ENCODE measurements at places on chromosomes 11 and 22.
A peak's percentile ranks its signal among the peaks of the same experiment; 100 is the strongest.

DNA sequence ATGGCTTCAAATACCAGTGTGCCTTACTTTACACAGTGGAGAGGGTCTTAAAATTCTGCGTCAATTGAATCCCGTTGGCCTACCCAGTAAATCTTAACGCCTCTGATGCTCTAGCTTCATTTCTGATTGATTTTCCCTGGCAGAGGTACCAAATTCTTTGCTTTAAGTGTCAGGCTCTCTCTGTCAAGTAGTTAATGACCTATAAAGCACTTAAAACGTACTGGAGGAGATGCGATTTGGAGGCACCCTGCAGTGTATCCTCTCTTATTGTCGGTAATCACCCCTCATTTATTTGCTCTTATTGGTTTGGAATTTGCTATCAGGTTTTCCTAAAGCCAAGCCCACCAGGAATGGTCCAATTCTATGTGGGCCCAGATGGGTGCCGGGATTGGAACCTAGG lies 59.2 kb downstream of the NFAM1 start:
- no peak for DNase-seq

DNA sequence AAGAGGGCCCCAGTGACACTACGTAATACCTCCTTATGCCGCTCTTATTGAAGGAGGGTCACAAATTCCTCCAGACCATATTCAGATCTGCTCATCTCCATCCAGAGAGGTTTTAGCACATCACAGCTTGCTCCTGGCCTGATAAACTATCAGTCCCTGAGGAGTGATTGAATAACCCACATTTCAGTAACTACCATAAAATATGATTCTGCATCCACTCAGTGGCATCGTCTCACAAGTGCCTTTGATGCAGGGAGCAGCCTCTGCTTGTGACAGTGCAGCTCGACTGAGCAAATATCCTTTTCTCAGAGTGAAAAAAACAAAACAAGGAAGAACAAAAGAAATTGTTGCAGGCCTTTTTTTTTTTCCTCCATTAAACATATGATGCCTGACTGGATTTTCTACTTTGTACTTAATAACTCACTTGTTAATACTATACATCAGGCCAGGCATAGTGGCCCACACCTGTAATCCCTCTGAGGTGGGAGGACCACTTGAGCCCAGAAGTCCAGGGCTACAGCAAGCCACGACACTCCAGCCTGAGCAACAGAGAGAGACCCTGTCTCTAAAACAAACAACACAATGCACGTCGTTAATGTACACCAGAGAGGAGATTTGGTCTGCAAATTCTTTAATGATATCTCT lies 64.5 kb downstream of the DDX10 start:
- DNase-seq = no peak

GRCh38 chr11:87866951-87867350 lies 308.3 kb downstream of the RAB38 start:
- DNase-seq = no peak

DNA sequence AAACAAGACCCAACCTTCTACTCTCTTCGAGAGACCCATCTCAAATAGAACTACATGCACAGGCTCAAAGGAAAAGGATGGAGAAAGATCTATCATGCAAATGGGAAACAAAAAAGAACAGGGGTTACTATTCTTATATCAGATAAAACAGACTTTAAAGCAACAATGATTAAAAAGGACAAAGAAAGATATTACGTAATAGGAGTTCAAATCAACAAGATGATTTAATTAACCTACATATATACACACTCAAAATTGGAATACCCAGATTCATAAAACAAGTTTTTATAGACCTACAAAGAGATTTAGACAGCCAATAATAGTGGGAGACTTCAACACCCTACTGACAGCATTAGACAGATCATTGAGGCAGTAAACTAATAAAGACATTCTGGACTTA lies 536.6 kb upstream of the RAG2 start:
- DNase-seq = no peak

DNA sequence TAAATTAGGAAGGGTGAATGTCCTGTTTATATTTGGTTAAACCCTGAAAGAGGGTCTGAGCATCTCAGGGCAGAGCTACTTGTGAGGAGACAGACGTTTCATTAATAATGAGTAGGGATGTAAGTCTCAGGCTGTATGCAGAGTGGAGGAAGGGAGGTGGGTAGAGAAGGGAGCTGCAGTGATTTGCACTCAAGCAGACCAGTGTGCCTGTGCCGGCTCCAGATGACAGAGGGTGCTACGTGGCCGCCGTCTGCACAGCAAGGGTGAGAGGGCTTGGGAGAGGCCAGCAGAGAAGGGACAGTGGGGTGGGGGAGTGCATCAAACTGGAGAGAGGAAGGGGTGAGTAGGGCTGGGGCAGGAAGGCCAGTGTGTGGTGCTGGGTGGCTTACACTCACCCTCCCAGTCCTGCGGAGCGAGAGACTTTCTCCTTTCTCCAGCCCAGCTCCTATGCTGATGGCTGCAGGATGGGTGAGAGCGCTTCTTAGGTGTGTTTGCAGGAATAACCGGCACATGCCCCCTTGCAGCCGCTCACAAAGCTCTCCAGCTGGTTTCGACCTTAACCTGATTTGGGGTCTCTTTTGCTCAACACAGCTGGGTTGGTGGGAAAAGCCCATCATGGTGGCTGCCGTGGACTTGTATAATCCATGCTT lies 130.6 kb downstream of the ST3GAL4 start:
- DNase-seq = no peak

GRCh38 chr11:121497176-121497998 lies 44.6 kb upstream of the SORL1-AS1 start:
- no peak for DNase-seq

- DNase-seq = no peak
Observed at GRCh38 chr11:44509296-44509695, 56.2 kb upstream of the CD82 start.

DNA sequence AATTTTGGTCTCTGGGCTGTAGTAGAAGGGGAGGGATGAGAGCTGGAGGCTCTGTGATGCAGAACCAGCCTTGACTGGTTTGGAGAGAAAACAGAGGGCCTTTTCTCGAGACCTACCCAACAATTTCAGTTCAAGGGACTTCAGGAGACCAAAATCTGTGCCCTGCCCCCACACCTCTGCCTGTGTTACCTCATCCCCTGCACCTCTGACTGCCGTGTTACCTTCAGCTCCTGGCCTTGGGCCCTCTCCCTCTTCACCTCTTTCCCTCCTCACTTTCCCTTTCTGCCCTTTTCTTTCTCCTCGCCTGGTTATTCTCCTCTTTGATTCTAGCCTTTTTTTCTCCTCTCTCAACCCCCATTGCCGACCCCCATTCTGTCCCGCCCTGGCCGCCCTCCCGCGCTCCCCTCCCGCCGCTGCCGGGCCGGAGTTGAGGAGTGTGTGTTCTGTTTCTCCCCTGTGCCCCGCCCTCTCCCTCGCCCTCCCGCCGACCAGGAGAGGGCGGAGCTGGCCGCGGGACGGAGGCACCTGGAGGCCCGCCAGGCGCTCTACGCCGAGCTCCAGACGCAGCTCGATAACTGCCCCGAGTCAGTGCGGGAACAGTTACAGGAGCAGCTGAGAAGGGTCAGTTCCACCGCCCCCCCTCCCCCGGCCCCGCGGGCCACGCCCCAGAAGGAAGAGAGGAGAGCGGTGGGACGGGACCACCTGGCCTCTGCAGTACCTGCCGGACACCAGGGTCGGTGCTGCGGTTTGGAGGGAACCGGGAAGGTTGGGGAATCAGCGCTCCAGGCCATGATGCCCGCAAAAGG lies 27.2 kb downstream of the PHLDB1 start:
- no peak for DNase-seq

GRCh38 chr22:49017482-49018329 lies 810.0 kb downstream of the BRD1 start:
- no peak for DNase-seq

DNA sequence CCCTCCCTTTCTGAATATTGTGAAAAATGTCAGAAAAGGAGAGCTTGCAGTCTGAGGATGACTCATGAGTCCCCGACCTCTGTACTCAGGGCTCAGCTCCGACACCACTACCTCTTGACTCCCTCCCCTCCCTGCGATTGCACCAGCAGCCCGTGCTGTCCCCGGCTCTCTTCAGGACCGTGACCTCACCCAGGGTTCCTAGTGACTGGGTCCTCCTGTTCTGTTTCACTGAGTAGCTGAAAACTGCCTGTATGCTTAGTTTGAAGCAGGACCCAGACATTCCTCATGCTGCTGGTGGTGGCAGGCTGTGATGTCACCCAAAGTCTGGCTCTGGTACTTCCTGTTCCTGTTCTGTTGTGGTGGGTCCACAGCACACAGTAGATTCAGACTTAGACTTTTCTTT lies 11.7 kb downstream of the PHRF1 start:
- peak; percentile 82 for DNase-seq

DNA sequence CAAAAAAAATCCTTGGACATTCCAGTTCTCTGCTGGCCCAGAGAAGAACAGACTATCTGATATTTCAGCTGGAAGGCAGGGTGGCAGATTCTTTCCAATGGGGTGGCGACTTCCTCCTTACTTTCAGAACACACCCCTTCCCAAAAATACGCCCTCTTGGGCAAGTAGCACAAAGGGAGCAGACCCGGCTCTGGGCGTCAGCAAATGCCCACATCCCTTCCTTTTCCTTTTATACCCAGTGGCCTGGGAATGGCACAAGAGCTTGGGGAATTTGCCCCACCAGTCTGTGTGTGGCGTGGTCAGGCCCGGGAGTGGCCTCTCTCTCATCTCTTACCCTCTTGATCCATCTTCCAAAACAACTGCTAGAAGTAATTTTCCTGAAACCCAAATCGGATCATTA lies 33.0 kb upstream of the NUP160 start:
- no peak for DNase-seq

- no peak for DNase-seq
Observed at GRCh38 chr11:23423104-23423503, 562.8 kb upstream of the CCDC179 start.

DNA sequence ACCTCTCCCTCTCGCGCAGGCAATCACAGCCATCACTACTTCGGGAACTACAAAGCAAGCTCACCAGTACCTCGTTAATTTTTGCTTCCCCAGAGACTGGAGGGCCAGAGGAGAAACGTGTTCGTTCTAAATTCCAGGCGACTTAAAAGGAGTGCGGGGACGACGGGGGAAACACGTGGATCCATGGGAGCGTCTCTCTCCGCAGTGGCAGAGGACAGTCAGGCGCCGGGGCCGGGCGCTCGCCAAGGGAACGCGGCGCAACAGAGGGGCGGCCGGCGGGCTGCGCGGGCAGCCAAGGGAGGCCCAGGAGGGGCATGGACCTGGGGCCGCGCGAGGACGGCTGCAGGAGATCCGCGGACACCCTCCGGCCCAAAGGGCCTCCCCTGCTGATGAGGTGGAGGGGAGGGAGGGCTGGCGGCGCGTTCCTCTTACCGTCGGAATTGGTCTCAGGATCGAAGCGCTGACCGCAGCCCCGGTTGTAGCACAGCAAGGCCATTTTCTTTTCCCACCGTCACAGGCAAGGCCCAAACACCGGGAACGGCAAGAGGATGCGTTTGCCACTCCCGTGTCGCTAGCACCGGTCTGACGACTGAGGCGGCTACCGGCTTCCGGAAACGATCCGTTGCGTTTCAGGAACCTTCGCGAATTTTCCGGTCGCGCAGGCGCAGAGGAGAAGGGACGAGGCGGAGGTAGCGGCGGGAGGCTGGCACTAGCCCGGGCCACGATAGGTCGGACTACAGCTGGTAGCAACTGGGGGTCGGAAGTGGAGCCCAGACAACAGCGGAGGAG lies at the start of gene CHORDC1:
Gene CHORDC1, minus strand, starts transcription at position 591 of the 789 bp plus-strand sequence. Its CDS starts 95 bp downstream, at position 496.
- peak; percentile 96 for DNase-seq

- DNase-seq = no peak
Observed at GRCh38 chr11:32916994-32917393, 24.4 kb downstream of the QSER1 start.

DNA sequence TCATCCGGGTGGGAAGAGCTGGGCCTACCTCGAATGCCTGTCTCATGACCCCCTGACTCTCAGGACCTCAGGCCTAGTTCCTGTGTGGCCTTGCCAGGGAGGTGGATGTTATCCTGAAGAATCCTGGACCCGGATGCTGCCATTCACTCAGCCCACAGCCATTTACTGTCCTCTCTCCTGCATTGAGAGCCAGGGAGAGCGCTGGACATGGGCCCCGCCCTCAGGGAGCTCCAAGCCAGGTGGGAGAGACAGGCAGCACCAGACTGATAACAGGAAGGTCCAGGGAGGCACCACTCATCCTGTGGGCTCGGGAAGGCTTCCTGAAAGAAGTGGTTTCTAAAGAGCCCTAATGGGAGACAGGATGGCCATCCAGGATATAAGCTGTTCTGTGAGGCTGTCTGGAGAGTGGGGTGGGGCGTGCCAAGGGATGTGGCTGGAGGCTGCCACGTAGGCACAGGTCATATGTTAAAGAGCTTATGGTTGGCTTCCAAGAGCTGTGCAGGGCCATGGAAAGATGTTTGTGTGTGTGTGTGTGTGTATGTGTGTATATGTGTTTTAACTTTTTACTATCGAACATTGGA lies 8.6 kb downstream of the SERPINH1 start:
- DNase-seq = no peak

DNA sequence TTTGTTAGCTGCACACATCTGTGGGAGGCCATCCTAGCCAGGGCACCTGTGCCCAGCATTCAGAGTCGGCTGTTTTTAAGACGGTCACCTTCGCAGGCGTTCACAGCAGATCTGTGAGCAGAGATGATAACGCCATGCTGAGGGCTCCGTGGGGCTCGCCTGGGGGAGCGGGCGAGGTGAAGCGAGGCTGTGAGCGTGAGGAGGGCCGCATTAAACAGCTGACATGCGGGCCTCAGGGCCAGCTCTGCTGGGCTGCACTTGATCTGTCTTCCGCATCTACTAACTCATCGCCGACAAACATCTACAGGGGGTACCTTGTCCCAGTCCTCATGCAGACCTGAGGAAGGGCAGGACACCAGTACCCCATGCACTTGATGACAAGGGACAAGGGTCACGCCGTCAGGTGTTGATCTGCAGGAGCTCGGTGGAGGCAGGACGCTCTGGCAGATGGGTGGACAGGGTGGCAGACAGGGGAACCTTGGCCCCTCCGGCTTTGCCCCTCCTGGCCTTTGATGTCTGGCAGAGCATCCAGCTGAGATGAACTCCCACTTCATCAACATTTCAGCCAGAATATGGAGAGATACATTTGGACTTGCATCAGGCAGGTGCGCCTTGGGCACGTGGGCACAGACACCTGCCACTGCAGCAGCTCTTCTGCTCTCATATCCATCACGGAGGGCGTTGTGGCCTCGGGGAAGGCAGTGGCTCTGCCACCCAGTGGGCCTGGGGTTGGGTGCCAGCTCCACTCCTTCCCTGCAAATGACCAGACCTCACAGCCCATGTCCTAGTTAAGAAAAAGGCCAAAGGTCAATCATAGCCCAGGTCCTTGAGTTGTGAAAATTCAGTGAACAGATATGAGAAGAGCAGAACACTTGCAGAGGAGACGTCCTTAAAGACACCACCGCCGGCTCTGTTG lies 822.9 kb downstream of the BRD1 start:
- no peak for DNase-seq

GRCh38 chr11:30585892-30586250 lies 282 bp downstream of the MPPED2 start:
- DNase-seq = no peak

Data from activated CD4-positive, alpha-beta T cell treated with anti-CD3 and anti-CD28 coated beads, Interleukin-10, Interleukin-2, amounts not matched to agents 100 ng/mL and 50 ng/mL, durations not matched to agents 16 hours and 8 hours (primary cell).